Cerebellum (tissue), 4 donors: ENCODE measurements at places on chromosomes 13 and 19.
A peak's percentile ranks its signal among the peaks of the same experiment; 100 is the strongest.

DNA sequence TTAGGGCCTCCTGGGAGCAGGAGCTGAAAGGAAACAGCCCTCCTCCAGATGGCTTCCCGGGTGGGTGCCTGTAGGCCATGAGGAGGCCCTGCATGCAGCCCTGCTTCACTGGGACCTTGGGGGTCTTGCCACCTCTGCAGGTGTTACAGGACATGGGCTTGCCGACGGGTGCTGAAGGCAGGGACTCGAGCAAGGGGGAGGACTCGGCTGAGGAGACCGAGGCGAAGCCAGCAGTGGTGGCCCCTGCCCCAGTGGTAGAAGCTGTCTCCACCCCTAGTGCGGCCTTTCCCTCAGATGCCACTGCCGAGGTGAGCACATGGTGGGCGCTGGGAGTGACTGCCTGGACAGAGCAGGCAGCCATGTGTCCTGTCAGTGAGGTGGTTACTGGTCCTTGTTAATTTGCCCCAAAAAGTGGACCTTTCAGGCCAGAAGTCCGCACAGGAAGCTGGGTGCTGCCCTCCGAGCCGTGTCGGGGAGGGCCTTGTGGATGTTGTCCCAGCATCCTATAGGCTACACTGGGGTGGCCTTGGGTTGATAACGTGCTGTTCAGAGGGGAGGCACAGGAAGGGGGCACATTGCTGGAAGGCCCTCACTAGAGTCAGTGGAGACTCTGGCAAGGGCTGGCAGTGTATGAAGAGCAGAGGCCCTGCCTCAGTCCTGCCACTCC is 18.7 kb upstream of the QTRT1 start:
- DNase-seq: no peak

GRCh38 chr19:38734426-38735256 is 9.6 kb downstream of the CAPN12 start:
- no peak for DNase-seq

GRCh38 chr13:33174491-33174890 is 111.1 kb downstream of the STARD13 start:
- no peak for DNase-seq

DNA sequence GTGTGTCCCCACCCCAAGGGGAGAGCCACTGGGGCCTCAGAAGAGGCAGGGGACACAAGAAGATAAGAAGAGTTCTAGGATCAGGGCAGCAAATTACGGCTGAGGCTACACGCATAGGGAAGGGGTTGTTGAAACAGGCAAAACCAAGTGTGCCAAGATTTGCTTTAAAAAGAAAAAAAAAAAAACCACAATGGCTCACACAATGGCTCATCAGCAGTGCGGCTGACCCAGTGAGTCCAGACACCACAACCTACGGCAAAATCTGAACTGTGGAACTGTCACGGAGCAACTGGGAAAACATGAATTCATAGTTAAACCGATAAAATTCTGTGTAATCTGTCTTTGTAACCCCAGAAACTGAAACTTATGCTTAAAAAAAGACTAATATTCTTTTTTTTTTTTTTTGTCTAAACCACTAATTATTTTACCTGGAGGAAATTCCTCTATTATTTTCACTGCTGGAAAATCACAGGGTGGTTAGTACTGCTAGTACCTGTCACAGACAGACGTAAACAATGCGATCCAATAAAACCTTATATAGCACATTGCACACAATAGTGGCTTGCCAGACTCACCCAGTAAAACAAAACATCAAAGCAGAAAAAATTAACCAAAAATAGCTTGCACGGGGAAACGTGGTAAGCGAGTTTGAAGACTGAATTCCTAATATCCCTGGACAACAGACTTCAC is 325.4 kb upstream of the TSHZ3 start:
- no peak for DNase-seq

GRCh38 chr13:112902101-112902651 is 66.8 kb upstream of the MCF2L start:
- DNase-seq: peak; percentile 66

GRCh38 chr19:56137405-56137804 is 3.7 kb upstream of the ZNF444 start:
- DNase-seq: no peak

- no peak for DNase-seq
Observed at GRCh38 chr13:65857942-65858565, 1372.1 kb downstream of the PCDH9 start.

DNA sequence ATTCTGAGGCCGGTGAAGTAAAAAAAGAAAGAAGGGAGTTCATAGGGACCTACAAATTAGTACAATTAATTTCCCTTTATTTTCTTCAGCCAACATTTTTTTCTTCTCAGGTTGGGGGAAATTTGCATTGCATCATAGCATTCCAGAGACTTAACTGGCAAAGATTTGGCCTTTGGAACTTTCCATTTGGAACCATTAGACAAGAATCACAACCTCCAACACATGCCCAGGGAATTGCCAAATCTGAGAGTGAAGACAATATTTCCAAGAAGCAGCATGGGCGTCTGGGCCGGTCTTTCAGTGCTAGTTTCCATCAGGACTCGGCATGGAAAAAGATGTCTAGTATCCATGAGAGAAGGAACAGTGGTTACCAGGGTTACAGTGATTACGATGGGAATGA is 6.4 kb upstream of the ERCC5 start:
- no peak for DNase-seq

DNA sequence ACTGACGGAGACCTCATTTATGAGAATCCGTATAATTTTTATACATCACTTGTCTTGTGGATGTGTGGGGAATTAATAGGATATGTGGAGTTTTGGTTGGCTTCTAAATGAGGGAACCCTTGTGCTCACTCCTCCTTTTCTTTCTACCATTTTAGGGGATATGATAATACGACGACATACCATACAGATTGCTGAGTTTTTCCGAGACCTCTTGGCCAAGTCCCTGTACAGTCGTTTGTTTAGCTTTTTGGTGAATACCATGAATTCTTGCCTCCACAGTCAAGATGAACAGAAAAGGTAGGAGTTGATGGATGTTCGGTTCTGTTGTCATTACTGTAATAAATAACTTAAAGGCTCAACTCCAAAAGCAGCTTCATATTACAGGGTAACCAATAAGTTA is 335.2 kb downstream of the MYO16 start:
- DNase-seq: no peak

DNA sequence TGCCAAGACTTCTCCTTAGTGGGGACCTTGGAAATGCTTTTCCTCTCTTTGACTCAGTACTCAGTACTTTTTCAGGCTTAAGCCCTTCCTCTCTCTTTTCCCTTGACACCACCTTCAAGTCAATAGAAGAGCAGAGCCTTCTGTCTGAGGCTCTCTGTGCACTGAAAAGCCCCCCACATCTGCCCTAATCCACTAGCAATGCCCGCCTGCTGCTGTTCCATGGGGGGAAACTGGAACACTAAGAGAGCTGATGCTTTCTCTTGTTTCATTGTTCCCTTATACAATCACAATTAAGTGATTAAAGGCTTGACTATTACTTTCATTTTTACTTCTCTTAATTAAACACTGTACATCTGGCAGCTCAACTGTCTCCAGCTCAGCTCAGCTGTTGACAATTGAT is 254.5 kb downstream of the SLITRK6 start:
- DNase-seq: no peak

GRCh38 chr19:7596211-7596937 is 711 bp downstream of the CAMSAP3 start:
- no peak for DNase-seq

DNA sequence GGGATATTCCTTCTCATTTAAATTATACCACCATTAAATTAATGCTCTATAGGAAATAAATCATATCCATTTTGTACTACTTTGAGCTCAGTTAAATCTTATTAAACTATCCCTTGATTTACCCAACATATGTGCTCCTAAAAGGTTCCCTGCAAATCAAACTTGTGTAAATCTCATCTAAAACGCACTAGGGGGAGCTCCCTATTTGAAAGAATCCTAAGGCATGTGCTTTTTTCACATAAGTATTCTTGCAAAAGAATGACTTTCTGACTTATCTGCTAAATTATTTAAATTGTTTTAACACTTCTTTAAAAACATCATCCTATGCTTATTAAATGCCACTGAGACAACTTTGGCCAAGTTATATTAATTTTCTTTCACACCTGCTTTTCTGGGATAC is 7.9 kb downstream of the INTS6 start:
- peak; percentile 20 for DNase-seq

DNA sequence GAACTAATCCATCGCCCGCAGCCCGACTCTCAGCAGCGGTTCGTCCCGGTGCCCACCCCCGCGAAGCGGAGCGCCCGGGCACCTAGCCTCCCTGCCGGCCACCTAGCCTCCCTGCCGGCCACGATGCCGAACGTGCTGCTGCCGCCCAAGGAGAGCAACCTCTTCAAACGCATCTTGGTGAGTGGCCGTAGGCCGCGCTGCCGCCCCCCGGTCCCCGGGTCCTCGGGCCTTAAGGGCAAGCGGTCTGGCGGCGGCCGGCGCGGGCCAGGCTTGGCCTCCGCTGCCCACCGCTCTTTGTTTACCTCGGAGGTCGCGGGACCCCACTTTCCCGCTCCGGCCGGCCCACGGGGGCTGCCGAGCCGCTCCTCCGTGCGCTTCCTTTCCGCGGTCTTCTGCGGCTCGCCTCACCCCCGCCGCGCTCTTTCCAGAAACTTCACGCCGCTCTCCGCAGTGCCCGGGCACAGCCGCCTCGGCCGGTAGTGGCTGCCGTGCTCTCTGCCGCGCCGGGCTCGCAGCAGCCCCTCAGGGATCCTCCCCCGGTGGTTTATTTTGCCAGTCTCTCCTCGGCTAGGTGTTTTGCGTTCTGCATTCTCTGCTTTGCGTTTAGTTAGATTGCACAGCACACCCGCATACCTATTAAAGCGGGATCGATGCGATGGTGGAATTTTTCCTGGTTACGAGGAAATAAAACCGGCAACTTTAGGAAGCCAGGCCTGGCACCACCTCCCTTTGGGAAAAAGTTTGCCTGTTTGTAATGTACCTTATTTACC is 524 bp downstream of the NAA16 start:
- peak; percentile 40 for DNase-seq

- DNase-seq: no peak
Observed at GRCh38 chr19:50968716-50969412, 527 bp downstream of the KLK6 start.

GRCh38 chr19:31427857-31428256 is 78.6 kb upstream of the TSHZ3 start:
- no peak for DNase-seq

- peak; percentile 23 for DNase-seq
Observed at GRCh38 chr19:10006335-10006708, 4.0 kb downstream of the COL5A3 start.
